Cortex of kidney (tissue), 1 donor: ENCODE measurements at places on chromosomes 5 and 9.

DNA sequence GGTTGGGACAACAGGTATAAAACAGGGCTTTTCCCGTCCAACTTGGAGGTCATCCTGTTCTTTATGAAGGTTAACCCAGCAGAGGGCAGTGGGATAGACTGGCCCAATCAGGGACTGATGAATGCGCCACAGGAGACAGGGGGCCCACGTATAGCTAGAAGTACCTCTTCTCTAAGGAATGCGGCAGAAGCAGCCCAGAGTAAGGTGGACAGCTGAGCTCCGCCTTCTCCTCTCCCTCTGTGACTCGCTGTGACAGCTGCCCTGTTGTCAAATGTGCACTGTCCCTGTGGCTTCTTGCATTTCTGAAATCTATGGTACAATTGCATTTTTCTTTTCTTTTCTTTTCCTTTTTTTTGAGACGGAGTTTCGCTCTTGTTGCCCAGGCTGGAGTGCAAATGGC, 306.6 kb downstream of the FBXL7 start:
- no peak for DNase-seq

- DNase-seq = no peak
Observed at GRCh38 chr5:96297867-96298266, 135.2 kb downstream of the PCSK1 start.

GRCh38 chr9:117992006-117992405, 287.8 kb downstream of the TLR4 start:
- no peak for DNase-seq

DNA sequence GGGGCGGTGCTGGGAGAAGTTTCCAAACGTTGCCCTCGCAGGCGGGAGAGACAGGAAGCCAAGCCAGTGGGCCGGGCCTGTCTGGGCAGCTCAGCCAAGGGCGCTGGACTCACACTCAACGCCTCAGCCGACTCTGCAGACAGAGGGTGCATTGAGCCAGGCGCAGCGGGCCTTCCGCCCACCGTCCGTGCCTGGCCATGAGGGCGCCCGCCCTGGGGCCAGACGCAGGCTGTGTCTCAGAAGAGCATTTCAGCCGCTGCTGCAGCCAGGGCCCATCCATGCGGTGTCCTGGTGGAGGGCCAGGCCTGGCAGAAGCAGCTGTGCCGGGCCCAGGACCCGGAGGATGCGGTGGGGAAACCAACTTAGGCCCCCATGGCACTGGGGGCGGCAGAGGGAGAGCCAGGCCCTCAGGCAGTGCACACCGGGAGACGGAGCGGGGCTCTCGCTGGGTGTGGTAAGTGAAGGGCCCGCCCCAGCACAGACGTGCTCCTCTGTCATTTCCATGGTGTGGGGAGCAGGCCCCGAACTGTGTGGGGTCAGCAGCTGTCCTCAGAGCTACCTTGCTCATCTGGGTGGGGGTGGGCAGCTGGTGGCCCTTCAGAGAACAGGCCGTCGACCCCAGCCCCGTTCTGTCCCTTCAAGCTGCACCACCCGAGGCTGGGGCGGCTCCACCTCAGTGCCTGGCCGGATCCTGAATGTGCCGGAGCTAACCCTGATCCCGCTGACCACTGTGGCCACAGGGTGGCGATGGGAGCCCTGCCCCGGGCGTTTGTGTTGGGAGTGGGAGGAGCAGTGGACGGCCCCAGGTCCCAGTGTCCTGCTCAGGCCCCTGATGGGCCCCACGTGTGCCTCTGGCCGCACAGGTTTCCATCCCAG, 18.0 kb downstream of the DNLZ start:
- DNase-seq = no peak

DNA sequence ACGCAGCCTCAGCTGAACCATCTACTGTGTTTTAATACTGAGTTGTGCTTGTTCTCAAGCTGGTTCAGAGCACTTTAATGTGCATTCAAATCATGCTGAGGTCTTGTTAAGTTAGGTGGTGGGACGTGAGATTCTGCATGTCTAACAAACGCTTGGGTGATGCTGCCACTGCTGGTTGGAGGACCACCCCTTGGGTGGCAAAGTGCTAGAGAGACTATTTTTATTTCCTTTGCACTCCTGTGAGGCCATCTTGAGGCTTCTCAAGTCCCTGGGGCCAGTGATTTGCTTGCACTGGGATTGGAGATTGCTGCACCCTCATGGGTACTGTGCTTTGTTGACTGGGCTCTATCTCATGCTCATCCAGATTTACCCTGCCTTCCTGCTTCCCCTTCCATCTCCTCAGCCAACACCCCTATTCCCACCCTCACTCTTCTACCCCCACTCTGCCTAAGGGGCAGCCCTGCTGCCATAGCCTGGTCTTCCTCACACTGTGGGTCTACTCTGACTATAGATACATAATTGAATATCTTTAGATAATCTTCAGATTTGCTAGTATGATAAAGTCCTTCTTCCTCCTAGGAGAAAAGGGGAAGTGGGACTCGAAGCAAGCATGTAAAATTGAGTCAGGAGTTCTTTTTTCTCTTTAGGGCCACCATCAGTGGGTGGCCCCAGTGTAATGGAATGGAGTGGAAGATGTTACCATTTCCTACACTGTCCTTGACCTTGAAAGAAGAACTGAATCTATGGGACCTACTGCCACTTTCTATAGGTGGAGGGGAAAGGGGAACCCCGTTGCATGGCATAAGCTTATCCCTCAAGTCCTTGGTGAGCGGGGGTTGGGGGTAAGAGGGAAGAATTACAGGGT, 45.1 kb upstream of the SUB1 start:
- no peak for DNase-seq

GRCh38 chr5:130549884-130550561, 615.0 kb downstream of the HINT1 start:
- no peak for DNase-seq

DNA sequence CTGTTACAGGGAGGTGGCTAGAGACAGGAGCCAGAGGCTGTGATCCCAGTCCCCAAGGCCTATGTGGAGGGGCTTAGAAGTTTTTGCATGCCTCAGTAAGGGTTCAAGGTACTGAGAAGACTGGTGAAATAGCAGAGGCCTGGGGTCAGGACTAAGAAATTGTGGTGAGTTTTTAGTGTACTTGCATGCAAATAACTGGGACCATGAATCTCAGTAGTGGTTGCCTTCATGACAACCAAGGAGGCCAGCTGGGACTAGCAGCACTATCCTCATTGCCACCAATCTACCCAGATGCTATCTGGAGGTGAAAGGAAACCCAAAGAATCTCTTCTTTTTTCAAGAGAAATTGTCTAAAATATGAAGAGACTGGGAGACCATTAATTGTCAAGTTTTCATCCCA, 395.1 kb downstream of the CETN3 start:
- no peak for DNase-seq
